ENCODE measurements at places on chromosomes 1 and 21.

- DNase-seq: no peak
Measured at GRCh38 chr1:167837326-167837725, 76.6 kb downstream of the ADCY10 start.

DNA sequence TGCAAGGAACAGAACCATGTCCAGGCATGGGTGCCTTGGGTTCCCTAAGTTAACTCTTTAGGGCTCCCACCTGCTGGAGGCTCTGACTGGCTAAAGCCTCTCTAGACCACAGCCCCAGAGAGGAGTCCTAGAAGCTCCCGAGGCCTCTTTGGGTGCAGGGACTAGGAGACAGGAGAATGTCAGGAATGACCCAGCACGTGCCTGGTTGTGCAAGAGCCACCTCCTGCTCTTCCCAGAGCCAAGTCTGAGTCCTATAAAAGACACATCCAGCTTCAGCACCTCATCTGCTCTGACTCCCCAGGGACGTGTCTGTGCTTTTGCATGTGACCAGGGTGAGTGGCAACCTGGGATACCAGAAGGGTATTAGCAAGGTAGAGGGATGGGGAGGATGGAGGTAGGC lies at the start of gene LCE2D:
LCE2D (plus strand) TSS at position 283 of the 400 bp plus-strand sequence. CDS start 726 bp downstream, outside the sequence.
- DNase-seq: no peak

DNA sequence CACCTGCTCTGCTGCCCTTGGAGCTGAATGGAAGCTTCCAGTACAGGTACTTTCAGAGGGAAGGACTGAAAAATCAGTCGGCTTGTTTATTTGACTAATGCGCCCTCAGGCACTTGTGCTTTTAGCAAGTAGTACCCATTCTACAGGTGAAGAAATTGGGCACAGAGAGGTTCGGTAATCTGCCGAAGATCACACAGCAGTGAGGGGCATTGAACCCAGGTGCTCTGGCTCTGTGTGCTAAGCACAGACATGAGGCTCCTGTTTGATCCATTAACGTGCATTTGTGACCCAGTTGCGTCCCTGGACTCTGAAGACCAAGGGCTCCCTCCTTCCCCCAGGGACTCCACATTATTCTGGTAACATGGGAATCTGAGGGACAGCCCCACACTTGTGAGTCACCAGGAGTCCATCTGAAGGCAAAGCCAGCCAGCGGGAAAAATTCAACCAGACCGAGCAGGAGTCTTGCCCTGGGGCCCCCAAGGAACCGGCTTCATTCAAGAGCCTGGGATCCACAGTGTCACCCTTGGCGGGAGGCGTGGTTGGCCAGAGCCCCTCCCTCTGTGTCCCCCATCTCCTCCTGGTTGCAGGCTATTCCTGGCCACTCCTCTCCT lies 192.4 kb upstream of the ARHGEF16 start:
- no peak for DNase-seq

- DNase-seq: no peak
Measured at GRCh38 chr1:47948126-47948525, 49.1 kb downstream of the TRABD2B start.

DNA sequence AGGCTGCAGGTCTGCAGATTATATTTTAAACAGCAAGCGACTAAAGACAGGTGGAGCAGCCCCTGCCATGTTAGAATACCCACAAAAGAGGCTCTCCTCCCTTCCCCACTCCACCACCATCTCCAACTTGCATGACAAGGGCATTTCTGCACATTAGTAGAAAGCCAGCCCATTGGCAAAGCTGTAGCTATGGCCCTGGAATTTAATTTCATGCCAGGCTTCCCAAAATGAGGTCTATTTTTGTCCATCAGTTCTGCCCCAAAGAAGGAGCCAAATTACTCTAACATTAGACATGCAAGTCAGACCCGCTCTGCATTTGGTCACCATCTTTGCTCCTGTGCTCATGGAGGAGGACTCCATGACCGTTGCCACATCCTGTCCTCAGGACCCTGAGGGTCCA lies 115.2 kb downstream of the LAMC2 start:
- DNase-seq: no peak

GRCh38 chr1:150765296-150765976 lies at the start of gene CTSS:
TSS of gene CTSS (minus strand) at chr1:150765778. CDS start at chr1:150764763, 1,015 bp downstream.
- DNase-seq: no peak

- no peak for DNase-seq
Measured at GRCh38 chr1:218433744-218434143, 88.6 kb downstream of the TGFB2 start.

GRCh38 chr1:24875991-24876506 lies 54.0 kb downstream of the RUNX3 start:
- DNase-seq: no peak

DNA sequence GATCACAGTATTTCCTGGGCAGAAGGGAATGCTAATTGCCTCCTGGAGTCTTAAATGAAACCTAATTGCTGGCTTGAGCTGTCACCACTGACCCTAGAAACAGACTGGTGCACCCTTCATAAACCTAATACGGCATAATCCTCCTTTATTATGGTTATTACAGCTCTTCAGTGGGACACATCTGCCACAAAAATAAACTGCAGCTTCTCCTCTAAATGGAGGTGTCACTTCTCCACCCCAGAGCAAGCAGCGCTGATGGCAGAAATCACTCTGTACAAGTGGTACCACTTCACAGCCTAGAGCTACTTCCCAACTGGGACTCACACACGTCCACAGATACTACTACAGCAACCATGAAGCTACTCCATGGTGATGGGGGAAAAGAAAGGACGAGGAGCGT lies 11.1 kb downstream of the PTPN14 start:
- DNase-seq: no peak

GRCh38 chr21:45976701-45977311 lies 4.8 kb upstream of the COL6A1 start:
- no peak for DNase-seq

GRCh38 chr1:156103521-156103947 lies 11.0 kb upstream of the LMNA start:
- DNase-seq: no peak

DNA sequence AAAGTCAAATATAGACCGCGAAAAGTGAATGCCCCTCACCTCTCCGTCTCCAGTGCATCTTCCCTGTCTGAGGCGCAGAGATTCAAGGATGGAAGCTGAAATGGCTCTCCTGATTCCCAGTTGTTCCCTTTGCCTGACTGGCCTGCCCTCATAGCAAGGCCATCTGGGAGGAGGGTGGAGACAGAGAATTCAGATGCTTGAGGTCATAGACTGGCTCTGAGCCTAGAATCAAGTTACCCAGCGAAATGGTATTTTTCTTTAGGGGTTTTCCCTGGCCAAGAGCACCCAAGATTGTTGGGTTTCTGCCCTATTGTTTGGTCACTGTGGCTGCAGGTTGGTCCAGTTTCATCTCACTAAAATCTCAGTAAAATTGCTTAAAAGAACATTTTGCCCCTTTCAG lies 7.2 kb downstream of the METTL13 start:
- DNase-seq: no peak

GRCh38 chr1:5271264-5271663 lies 616.9 kb downstream of the AJAP1 start:
- DNase-seq: no peak

DNA sequence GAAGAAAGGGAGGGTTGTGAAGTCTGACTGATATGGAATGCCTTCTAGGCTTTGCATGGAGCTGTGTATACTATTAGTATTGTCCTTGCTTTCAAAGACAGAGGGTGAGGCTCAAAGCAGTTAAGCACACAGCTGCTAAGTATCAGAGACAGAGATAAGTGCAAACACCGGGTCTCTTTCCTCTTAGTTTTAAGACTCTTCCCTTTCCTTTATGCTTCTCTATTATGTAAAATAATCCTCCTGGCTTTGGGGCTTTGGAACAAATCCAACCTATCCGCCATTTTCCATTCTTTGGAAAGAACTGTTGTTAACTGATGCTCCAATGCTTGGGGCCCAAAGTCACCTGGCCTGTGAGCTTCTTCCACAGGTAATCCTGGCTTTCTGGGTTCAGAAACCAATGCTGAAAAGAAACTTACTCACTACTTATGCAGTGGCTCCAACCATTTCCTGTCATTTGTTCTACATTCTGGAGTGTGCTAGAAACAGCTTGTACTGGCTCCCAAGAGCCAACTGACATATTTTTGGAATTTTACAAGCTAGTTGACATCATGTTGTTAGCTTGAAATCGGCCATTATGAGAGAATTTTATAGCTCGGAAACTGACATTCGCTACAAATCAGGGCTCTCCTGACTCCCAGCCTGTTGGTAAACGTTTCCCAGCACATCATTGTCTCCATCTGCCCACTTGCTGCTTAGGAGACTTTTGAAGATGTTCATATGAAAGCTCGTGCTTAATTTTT lies 67.5 kb downstream of the DNTTIP2 start:
- no peak for DNase-seq

GRCh38 chr1:198669023-198669698 lies 30.3 kb downstream of the PTPRC start:
- no peak for DNase-seq

DNA sequence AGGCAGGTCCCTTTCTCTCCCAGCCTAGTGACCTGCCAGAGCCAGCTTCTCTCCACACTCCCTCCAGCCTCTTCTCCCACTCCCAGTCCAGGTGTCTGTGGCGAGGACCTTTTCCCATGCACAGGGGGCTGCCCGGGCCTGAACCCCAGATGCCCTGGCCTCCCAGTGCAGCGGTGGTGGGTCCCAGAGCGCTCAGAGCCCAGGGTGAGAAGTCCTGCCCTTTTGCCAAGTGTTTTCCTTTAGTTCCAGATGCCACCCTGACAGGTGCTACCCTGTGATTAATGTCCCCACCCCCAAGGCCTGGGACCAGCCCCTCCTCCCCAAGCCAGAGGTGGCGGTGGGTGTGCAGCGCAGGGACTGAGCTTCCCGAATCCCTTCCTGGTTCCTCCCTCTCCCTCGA lies 90.4 kb downstream of the PAX7 start:
- DNase-seq: no peak

DNA sequence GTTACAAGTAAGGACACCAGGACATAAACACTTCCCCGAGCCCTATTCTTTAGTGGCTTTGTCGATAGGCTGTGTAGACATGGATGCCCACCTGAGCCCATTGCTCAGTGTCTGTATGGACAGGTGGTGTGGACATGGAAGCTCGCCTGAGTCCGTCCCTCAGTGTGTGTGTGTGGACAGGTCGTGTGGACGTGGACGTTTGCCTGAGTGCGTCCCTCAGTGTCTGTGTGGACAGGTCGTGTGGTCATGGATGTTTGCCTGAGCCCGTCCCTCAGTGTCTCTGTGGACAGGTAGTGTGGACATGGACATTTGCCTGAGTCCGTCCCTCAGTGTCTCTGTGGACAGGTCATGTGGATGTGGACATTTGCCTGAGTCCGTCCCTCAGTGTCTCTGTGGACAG lies 38.7 kb upstream of the COL6A2 start:
- DNase-seq: no peak

DNA sequence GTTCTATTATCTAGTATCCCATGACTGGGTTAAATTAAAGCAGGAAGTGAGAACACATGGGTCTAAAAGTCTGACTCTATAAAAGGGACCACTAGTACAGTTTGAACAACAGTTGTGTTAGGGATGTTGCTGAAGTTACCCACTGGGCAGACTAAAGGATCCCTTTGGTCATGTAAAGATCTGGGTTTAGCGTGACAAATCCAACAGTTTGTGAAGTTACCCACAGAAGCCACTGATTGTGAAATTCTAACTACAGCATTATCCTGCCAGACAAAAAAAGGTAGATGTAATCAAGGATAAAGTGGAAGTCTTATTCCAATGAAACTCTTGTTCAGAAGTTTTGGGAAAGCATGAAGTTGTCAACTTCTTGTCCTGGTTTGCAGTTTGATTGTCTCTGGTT lies 5.7 kb downstream of the QSOX1 start:
- DNase-seq: no peak

DNA sequence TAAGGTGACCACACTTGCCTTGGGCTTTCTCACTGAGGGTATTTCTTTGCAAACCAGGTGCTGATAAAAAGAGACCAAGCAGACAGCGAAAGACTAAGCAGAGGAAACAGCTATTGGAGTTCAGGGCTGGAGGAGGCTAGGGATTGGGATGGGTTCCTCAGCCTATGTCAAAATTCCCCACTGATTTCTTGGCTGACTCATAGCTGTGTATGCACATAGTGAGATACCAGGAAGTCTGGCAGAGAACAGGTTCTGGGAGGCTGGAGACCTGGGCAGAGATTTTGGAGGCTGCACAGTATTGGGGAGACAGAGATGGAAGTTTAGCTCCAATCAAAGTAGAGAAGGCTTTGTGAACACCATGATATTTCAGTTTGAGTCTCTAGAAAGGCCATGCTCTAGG lies 25.3 kb downstream of the YARS1 start:
- DNase-seq: no peak

GRCh38 chr1:97806996-97807520 lies 113.8 kb downstream of the DPYD start:
- DNase-seq: no peak

DNA sequence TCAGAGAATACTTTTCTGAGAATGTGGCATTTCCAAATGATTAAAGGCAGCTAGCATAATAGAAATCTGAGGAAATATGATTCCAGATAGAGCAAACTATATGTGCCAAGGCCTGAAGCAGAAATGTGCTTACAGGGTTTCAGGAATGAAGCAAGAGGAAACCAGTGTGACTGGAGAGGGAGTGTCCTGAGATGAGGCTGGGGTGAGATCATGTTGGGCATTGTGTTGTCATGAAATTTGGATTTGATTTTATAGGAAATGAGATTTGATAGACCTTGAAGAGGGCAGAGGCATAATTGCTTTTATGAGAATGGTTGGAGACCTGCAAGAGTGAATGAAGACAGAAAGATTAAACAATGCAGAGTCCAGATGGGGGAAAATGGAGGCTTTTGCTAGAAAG lies 338.1 kb upstream of the SNX7 start:
- DNase-seq: no peak

GRCh38 chr1:212287261-212287895 lies 2.2 kb downstream of the PPP2R5A start:
- DNase-seq: no peak

DNA sequence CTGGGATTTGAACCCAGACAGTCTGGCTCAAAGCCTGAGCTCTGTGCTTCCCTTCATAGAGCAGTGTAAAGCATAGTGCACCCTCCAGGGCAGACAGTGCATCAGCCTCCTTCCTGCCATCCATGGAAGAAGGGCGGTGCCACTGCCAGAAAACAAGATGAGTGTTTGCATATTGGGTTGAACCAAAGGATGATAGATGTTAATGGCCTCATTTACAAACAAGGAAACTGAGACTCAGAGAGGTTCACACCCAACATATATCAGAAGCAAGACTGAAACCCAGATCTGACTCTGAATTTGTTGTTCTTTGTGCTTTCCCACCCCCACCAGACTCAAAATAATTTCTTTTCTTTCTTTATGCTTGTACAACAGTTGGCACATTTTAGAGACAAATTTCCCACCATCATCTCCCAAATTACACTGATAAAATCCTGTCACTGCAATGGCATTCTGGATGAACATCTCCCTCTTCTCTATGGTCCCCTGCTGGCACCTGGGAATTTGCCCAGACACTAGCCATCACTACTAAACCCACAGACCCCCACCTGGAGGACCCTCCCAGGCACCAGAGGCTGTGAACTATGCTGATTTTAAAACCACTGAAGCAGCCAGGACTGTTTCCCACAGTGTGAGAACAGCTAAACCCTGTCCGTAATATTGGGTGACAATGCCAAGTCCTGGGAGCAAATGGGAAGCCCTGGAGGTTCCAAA lies 45.4 kb upstream of the MPZL1 start:
- DNase-seq: no peak
